Astrocyte (in vitro differentiated cells and primary cell): ENCODE measurements at places on chromosomes 3 and 15. TPM values are rescaled to one million over a fixed set of nuclear protein-coding genes. Genes with fewer than 3 reads are reported as not detected.

Gene RBPMS2
- total RNA-seq, result 10.6 and 10.8 TPM in 2 replicates

Gene COL8A1
- 118 and 123 TPM in 2 replicates for total RNA-seq

Gene STRIT1
- not detected in 2 replicates for total RNA-seq

Gene CASR
- total RNA-seq, result not detected in 2 replicates

Gene RAD51
- total RNA-seq, result 3.6 and 5.6 TPM in 2 replicates

Gene PCCB
- 41.3 and 41.6 TPM in 2 replicates for total RNA-seq

Gene GCSAM
- not detected in 2 replicates for total RNA-seq

Gene SLC35G2
- 9.4 and 10.1 TPM in 2 replicates for total RNA-seq

Gene CHL1
- total RNA-seq, result not detected in 2 replicates

Gene LEKR1
- total RNA-seq, result 0.27 and 0.43 TPM in 2 replicates

Gene EPHB3
- 17.2 and 27.0 TPM in 2 replicates for total RNA-seq

Gene SCN11A
- total RNA-seq, result 0.07 and 0.20 TPM in 2 replicates

Gene CCDC54
- not detected in 2 replicates for total RNA-seq

Gene KNG1
- total RNA-seq, result not detected in 2 replicates

Gene CLDN18
- not detected in 2 replicates for total RNA-seq

Gene CADM2
- total RNA-seq, result 1.5 and 2.9 TPM in 2 replicates

Gene IL17RE
- total RNA-seq, result 3.7 and 4.6 TPM in 2 replicates

Gene GOLGA8J
- 0.67 TPM in 1 of 2 replicates, not detected in the other for total RNA-seq

Gene ADIPOQ
- not detected in 2 replicates for total RNA-seq

Gene MKRN3
- not detected in 2 replicates for total RNA-seq

Gene GOLGA8K
- 0.77 and 0.87 TPM in 2 replicates for total RNA-seq

Gene PIF1
- 0.48 and 1.7 TPM in 2 replicates for total RNA-seq

Gene PSMA4
- total RNA-seq, result 204 and 205 TPM in 2 replicates

Gene ZMYND10
- total RNA-seq, result 0.39 and 0.55 TPM in 2 replicates
